ENCODE measurements at places on chromosomes 7 and 10. TPM values are rescaled to one million over a fixed set of nuclear protein-coding genes. Genes with fewer than 3 reads are reported as not detected.

DNA sequence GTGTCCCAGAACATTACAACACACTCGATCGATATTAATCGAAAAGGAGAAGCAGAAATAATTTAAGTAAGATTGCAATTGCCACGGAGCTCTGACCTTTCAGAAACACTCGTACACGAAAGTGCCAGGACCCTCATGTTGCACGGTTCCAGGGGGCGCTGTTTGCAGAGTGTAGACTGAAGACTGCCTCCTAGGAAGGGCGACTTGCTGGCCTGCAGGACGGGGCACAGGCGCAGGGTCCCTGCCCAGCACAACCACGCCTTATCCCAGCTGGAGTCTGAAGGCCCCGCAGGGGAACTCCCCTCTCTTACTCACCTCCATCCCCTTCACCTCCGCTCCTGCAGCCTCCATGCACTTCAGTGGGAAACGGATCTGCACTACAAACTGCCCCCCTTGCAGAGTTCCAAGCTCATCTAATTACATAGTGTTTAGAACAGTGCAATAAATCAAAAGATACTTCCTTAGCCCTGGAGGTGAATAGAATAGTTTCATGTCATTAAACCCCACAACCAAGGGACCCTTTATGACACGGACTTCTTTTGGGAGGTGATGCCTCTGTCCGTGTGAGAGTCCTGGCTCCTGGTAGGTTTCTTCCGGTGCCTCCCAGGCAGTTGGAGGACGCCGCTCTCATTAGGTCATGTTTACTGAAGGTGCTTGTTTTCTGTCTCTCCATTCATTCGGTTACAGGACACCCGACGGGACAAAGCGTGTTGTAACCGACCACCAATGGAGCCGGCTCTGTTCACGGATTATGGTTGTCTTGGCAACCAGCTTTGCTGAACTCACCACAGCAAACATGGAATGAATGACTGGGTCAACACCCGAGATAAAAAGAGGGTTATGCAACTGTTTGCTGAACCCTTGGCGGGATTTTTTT lies 262.2 kb downstream of the BAMBI start:
- DNase-seq: peak; percentile 100

GRCh38 chr10:57699944-57700343 lies 567.8 kb downstream of the IPMK start:
- DNase-seq: no peak

DNA sequence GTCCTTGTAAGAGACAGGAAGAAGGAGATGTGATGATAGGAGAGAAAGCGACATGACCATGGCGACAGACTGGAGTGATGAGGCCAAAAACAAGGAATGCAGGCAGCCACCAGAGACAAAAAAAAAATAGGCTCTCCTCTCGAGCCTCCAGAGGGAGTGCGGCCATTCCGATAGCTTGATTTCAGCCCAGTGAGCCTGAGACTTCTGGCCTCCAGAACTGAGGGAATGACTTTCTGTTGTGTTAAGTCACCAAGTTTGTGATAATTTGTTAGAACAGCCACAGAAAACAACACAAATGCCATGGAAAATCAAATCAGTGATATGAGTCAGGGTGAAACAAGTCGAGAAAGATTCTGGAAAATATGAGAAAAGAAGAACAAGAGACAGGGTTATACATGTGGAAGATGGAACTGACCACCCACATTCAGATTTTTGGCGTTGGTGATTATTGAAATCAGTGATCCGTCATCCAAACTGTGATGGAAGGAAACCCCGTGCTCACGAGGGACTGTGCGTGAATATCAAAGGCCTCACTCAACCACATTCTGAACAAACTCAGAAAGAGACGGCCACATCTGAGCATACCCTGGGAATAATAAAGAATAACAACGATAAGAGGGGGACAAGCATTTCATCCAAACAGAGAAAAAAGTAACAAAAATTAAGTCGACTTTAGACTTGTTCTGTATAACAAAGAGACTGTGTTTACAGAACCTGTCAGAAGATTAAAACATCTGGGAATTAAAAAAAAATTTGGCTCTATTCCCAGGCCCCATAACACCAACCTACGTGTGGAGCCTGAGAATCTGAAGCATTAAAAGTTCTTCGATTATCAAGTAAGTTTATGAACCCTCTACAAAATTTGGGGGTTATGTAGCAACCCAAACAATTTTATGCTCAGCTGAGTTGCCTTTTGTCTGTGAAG lies 72.1 kb downstream of the EEPD1 start:
- no peak for DNase-seq

DNA sequence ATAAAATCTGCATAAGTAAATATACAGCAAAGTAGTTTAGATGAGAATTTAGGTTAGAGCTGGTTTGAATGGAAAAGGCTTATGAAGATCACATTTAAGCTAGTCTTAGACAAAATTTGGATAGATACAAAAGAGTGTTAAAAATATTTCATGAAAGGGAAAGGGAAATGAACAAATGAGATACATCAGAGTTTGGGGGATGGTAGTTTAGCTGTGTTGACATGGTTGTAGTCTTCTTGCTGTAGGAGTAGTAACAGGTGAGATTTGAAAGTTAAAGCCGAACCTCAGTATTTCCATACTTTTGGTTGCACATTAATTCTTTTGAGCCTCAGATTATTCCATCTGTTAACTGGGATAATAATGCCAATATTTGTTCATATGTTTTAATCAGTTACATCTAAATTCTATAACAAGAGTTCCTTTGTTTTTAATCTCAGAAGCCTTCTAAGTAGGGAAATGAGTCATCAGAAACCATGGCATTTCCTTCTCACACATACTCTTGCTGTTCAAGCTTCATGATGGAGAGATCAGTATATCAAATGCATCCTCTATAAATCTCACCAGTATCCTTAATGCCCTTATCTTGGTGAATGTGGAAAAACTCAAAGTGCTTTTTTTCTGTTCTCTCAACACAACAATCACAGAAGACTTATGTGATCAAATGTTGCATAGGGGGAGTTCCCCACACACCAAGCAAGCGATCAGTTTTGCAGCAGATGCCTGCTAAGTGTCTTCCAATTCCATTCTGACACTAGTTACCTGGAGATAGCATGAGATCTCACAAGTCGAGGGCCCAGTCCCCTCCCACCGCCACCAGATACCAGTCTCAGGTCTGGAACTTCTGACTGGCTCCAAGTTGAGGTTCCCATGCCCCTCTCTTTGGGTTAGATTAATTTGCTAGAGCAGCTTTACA lies 84.7 kb downstream of the MAPK8 start:
- DNase-seq: no peak

GRCh38 chr7:106347229-106347833 lies 62.5 kb upstream of the NAMPT start:
- no peak for DNase-seq

SFTPA1 gene
- total RNA-seq: not detected

DNA sequence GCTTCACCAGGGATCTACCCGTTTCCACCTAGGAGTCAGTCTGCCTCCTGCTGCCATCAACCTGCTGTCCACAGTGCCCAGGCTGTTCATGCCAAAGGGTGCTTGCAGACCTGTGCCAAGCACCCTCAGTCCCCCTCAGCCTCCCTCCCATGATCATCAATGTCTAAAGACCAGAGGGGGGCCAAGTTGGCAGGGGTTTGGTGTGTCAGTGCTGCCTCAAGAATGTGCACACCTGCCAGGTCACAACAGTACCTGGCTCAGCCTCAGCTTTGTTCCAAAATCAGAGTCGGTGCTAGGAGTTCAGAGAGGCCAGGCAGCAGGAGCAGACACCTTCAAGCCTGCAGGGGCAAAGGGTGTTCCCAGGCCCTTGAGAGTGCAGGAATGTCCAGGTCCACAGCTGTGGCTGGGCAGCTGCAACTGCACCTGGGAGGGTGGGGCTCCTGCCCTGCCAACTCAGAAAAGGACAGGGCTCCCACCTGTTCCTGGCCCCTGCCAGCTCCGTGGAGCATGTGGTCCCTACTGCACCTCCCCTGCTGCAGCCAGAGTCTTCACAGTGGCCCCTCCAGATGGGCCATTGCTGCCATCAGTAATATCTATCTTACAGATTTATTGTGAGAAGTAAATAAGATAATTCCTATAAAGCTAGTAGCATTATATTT lies 219.5 kb downstream of the POLR1F start:
- no peak for DNase-seq

POU6F2 gene
- 3.9 TPM for total RNA-seq

- DNase-seq: no peak
Measured at GRCh38 chr10:33712825-33713224, 378.4 kb upstream of the NRP1 start.

DNA sequence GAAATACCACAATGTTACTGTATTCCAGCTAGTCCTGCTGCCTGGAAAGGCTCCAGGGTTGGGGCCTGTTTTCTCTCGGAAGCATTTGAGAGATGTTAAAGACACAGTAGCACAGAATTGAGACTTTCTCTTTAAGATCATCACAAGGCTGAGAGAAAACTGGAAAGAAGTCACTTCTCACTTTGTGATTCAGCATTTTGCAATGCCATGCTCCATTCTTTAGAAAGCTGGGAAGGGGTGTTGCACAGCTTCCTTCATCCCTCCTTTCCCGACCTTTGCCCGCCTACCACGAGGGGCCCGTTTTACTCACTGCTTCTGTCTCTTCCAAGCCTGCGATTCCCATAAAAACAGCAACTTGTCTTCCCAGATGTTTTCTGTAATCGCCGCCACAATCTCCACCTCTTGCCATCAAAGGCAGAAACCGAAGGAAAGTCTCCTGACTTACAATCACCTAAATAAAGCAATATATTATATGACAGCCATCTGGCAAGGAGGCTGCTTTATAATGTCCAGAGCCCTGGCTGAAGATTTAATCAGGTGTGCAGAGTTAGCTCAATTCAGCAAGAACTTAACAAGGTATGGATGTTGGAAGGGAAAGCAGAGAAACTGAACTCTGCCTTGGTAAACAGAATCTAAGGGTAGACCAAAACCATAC lies 18.9 kb downstream of the NOD1 start:
- DNase-seq: peak; percentile 60

DNA sequence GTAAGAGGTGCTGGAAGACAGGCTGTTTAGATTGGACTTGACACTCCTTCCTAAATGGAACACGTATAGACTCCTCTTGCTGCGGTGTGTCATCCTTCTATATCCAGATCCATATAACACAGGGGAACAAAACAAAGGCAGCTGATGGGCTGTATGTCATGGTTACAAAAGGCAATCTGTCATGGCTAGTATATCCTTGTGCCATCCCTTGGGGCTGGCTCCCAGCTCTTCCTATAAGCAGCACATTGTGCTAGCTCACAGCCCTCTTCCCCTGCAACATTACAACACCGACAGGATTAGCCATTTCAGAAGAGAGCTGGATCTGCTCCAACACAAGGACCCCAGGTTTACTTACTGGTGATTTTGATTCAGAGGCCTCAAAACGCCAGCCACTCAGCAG lies 15.3 kb downstream of the LIPK start:
- DNase-seq: no peak

DNA sequence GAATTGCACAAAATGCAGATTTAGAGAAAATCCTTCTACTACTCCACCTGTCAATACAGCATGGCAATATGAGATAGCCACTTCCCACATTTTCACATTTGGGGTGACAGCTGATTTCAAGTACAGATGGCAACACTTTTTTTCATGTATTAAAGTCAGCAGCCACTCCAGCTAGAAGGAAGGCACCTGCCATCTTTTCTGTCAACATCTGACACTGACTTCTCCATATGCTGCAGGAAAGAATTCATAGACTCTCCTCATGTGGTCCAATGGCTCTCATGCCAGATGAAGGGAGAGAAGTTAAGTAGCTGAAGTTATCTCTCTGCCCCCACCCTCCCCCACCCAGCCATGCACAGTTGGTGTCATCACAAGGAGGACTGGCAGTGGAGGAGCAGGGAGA lies 912.0 kb downstream of the SORCS1 start:
- DNase-seq: no peak

CYP3A7 gene
- total RNA-seq: not detected

DNA sequence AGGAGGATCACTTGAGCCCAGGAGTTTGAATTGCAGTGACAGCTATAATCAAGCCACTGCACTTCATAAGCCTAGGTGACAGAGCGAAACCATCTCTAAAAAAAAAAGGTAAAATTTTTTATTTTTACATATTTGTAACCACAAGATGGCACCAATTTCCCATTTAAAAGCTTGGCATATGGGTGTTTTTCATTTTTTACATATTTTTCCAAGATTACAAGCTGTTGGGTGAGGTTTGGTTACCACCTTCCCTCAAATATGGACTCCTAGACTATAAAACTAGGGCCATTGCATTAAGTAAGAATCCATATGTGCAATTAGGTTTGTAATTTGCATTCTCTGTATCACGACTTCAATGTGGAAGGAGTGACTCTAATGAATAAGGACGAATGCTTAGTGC lies 129.3 kb upstream of the ACBD5 start:
- DNase-seq: no peak

AGK gene
- total RNA-seq: 32.8 TPM

Measured in Caco-2 (cell line).